CD4-positive, alpha-beta T cell treated with Interleukin-1 beta for 1 hour (primary cell): ENCODE measurements at places on chromosomes 12 and 14.

DNA sequence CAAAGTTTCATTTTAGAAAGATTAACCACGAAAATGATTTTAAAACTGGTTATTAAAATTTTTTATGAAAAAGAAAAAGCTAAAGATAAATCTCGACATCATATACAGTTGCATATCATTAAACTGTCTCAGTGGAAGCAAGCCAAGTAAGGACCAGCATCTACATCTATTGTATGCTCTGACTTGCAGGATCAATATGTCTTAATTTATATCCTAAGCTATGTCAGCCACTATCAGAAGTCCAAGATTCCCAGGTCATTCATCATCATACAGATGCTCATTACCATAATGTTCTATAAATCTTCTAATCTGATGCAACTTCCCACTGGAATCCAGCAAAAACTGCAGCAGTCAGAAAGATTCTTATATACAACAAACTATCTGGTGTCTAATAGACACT, 43.5 kb downstream of the CMAS start:
- DNase-seq: no peak

DNA sequence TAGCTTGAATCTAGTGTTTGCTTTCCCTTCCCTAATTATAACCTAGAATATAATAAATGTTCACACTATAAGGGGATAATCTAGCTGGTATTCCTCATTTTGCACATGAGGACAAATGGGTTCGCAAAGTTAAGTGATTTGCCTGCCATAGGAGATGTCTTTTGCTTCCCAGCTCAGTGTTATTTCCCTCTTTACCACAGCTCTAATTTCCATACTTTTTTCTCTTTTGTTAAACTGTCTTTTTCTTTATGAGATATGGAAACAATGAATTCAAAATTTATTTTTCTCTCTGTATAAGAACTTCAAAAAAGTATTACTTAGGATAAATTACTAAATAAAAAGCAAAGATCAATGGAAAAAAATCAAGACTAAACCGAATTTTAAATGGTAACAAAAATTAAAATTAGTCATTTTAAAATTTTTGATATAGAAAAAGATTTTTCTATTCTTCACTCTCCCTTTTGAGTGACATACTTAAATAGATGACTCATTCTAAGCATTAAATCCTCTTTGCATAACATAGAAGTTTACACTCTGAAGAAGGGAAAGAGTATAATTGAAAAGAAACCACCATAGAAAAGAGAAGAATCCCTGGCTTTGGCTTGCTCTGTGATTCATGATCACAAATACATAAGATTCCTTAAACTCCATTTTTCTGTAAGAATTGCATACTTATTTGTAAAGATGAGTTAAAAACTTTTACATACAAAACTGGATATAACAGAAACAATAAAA, 97.3 kb downstream of the INSM2 start:
- DNase-seq: no peak

GRCh38 chr14:59419303-59419702, 45.9 kb downstream of the GPR135 start:
- no peak for DNase-seq

DNA sequence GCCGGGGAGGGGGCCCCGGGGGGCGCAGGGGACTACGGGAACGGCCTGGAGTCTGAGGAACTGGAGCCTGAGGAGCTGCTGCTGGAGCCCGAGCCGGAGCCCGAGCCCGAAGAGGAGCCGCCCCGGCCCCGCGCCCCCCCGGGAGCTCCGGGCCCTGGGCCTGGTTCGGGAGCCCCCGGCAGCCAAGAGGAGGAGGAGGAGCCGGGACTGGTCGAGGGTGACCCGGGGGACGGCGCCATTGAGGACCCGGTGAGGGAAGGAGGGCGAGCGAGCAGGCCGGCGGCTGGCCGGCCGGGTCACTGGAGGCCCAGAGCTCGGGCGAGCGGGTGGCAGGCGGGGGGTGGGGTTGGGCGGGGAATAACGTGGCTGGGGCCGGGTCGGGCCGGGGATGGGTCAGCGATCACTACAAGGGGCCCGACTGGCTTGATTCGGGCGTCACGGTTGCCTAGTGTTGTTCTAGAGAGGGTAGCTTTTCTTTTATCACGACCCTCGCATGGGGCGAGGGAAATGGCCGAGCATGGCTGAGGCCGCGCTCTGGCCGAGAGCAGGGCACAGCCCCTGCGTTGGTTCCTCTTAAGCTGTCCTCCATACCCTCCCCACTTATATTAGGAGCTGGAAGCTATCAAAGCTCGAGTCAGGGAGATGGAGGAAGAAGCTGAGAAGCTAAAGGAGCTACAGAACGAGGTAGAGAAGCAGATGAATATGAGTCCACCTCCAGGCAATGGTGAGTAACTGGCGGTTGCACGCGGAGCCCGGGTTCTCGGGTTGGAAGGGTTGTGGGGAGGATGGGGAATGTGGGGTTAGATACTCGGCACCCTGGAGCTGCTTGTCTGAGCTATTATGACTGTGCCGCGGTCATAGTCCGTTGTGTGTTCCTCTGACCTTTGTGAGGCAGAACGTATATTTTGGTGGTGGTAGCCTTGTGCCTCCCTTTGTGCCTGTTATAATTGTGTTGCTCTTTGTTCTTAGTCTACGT, 603 bp downstream of the PABPN1 start:
- DNase-seq: peak; percentile 24

- no peak for DNase-seq
Observed at GRCh38 chr12:15646581-15646980, 142.6 kb downstream of the EPS8 start.

GRCh38 chr12:32542428-32543229, 136.5 kb upstream of the DNM1L start:
- DNase-seq: no peak

DNA sequence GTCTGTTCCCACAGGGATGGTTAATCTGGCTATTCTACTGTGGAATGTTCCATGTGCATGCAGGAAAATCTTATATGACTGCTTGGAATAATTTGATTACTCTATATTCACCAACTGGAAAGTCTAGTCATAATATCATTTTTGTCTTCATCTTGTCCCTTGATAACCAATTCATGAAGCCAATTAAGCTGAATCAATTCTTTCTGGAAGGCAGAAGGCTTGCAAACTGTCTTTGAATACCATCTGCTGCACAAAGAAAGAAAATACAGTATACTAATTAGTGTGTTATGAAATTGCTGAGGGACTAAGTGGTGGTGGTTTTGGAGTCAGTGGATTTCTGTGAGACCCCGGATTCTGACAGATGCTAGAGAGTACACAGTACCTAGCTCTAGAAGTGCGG, 546.5 kb upstream of the MIS18BP1 start:
- DNase-seq: no peak

GRCh38 chr12:109883461-109883860, 3.1 kb upstream of the GLTP start:
- DNase-seq: no peak

DNA sequence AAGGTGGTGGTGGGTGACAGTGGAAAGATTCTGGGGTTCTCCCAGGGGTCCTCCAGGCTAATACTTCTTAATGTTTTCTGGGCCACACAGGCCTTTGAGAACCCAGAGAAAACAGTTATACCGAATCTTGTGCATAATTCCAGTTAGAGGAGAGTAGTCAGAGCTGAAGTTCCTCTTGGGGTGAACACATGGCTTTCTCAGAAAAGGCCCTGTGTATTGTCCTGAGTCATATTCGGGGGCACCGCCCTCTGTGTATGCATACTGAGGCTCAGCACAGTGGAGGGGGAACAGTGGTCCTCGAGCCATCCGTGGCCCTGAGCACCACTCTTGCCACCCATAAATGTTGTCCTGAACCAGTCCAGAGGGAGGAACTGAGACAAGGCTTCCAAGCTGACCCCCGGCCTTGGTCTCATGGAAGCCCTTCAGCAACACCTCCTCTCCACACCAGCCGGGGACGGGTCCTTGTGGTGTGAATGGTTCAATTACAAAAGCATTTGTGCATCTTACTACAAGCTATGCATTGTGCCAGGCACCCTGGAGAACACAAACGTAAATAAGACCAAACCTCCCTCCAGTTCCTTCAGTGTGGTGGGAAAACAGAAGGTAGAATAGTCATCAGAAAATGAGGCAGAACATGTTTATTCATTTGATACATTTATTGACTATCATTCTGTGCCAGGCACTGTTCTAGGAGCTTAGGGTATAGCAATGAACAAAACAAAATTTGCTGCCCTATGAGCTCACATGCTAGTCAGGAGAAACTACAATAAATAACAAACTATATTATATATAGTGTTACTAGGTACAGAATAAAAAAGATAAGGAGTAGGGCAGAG, 9.9 kb downstream of the DHRS2 start:
- no peak for DNase-seq

- DNase-seq: no peak
Observed at GRCh38 chr12:234891-235415, 21.0 kb upstream of the SLC6A12 start.
